ENCODE measurements at places on chromosomes 1 and 21.
A peak's percentile ranks its signal among the peaks of the same experiment; 100 is the strongest.

DNA sequence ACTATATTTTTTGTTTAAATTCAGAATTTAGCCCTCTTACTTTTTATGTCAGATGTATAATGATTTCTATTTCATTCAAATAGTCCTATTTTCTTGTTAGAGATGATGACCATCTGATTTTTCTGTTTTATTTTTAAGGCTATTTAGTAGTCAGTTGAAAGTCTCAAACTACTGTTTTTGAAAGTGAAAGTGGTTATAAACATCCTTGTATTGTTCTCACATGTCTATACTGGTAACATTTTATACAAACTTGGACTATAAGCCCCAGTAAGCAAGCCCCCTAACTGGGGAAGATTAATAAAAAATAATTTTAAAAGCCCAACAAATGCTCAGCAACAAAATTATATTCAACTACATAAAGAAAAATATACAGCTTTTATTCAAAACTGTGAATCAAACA lies 271.3 kb upstream of the RGS18 start:
- DNase-seq = no peak

DNA sequence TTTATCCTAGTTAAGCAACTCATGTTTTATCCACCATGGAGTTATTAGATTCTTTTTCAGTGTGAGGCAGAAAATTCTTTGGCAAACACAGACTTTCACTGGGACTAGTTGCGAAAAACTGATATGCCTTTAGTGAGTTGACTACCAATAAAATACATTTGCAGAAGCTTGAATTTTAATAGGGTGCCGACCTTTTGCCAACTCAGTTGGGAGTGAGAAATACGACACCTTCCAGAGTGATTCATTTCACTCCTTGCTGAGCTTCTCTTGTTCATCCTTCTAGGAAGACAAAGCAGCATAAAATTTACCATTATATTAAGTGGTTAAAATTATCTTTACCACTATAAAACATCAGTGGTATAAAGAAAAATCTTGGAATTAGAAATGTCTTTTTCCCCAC lies 1.2 kb upstream of the KRTAP23-1 start:
- no peak for DNase-seq

- no peak for DNase-seq
Measured at GRCh38 chr1:8361198-8361849, 43.4 kb downstream of the SLC45A1 start.

GRCh38 chr1:51961954-51962353 lies 28.5 kb downstream of the RAB3B start:
- no peak for DNase-seq

DNA sequence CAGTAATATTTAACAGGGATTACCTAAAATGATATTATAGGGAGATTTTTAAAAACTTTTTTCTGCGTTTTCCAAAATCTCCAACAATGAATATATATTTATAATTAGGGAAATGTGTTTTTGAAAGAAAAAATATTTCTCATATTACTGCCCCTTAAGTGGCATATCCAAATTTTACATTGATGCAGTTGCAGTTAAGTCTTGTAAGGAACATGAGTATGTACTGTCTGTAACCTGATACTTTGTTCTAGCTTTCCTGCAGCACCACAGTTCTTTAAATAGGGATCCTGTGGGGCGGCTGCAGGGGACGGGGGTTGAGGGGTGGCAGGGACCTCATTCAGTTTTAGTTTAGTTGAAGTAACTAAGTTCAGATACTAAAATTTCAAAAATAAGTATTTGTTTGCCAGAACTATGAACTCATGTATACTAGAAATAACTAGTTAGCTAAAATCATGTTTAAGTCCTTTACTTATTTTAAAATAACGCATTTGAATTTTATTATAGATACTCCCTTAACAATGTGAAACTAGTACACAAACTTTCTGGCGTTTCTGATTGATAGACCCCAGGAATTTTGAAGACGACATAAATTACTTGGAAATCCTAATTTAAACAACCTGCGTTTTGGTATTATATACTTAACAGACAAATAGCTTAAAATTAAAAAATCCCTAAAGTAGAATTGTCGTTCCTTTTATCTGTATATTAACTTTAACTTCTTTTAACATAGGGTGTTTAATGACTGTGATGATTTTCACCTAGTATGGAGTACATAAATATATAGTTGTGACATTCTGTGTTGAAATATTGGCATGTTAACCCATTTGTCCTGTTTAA lies 639 bp upstream of the DNAJB4 start:
- peak; percentile 40 for DNase-seq
